Placental pericyte (primary cell): ENCODE measurements at places on chromosomes 6 and 20. TPM values are rescaled to one million over a fixed set of nuclear protein-coding genes. Genes with fewer than 3 reads are reported as not detected.

RMND1 gene
- total RNA-seq: 31.8 and 39.6 TPM in 2 replicates

DZANK1 gene
- 1.3 and 1.7 TPM in 2 replicates for total RNA-seq

RAET1L gene
- not detected in 2 replicates for total RNA-seq

FNDC1 gene
- under 0.01 TPM in 2 replicates for total RNA-seq

PAK5 gene
- total RNA-seq: not detected in 2 replicates

SLC26A8 gene
- not detected in 2 replicates for total RNA-seq

FOXC1 gene
- 0.22 and 1.0 TPM in 2 replicates for total RNA-seq

C6orf15 gene
- not detected in 2 replicates for total RNA-seq

GNAS-AS1 gene
- 0.44 and 1.0 TPM in 2 replicates for total RNA-seq

BMP7 gene
- not detected in 2 replicates for total RNA-seq

MLN gene
- total RNA-seq: not detected in 2 replicates

ZNF512B gene
- 10.9 and 16.0 TPM in 2 replicates for total RNA-seq

ABT1 gene
- 14.9 and 24.5 TPM in 2 replicates for total RNA-seq

APOM gene
- total RNA-seq: 0.72 and 3.3 TPM in 2 replicates

OR12D2 gene
- not detected in 2 replicates for total RNA-seq

UQCC2 gene
- 7.4 and 12.6 TPM in 2 replicates for total RNA-seq

DYNLT2 gene
- total RNA-seq: 1.1 and 1.3 TPM in 2 replicates

AHI1 gene
- total RNA-seq: 24.3 and 27.8 TPM in 2 replicates

TCP11 gene
- 0.66 and 0.72 TPM in 2 replicates for total RNA-seq

ANGPT4 gene
- total RNA-seq: not detected in 2 replicates

PGC gene
- not detected in 2 replicates for total RNA-seq

KCNK16 gene
- total RNA-seq: not detected in 2 replicates

GJE1 gene
- total RNA-seq: not detected in 2 replicates

CST1 gene
- total RNA-seq: 2.0 and 75.0 TPM in 2 replicates

NRSN1 gene
- not detected in 2 replicates for total RNA-seq

IRF4 gene
- total RNA-seq: not detected in 2 replicates

FAM209B gene
- not detected in 2 replicates for total RNA-seq

TAF8 gene
- total RNA-seq: 17.3 and 19.9 TPM in 2 replicates

THBS2 gene
- total RNA-seq: 169 and 233 TPM in 2 replicates

ZSCAN31 gene
- 2.0 and 3.7 TPM in 2 replicates for total RNA-seq

ADGRF5 gene
- total RNA-seq: 0.22 and 0.86 TPM in 2 replicates

PREP gene
- 18.8 and 22.0 TPM in 2 replicates for total RNA-seq

MOXD1 gene
- 9.9 and 25.2 TPM in 2 replicates for total RNA-seq
